Neural crest cell (in vitro differentiated cells): ENCODE measurements at places on chromosomes 11 and 22. TPM values are rescaled to one million over a fixed set of nuclear protein-coding genes. Genes with fewer than 3 reads are reported as not detected.

RASGRP2 gene
- 0.93 and 1.5 TPM in 2 replicates for total RNA-seq

OR4D9 gene
- not detected in 2 replicates for total RNA-seq

DNA sequence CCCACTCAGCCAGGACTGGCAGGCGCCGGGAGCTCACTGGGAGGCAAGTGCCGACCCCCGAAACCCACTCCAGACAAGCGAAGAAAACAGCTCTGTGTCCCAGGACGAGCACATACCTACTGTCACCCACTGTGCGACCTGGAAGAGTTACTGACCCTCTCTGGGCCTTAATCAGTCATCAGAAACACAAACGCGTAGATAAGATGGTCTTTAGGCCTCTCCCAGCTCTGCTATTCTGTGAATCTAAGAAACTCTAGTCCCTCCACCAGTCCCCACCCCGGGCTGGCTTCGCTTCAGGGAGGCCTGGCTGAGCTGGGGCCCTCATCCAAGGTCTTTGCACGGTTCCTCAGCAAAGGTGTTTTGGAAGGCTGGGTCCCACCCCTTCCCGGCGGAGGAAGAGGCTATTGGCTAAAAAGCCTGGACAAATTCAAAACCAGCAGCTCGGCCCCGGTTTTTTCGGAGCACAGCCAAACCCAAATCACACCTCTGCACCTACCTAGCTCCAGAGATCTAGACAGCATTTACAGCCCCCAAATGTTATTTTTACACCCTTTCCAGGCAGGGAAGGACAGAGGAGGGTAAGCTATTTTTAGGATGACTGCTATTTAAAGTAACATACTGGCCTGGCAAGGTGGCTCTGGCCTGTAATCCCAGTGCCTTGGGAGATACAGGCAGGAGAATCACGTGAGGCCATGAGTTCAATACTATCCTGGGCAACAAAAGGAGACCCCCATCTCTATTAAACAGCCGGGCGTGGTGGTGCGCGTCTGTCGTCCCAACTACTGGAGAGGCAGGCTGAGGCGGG, 13.2 kb upstream of the HDHD5 start:
- peak overlapping the region; percentile 94 for H3K27ac ChIP-seq
- DNase-seq, result no peak
- peak overlapping the region; percentile 81 for H3K4me3 ChIP-seq
- H3K27me3 ChIP-seq, result no peaks in the 10 kb centered on the region

- H3K4me1 ChIP-seq, result peaks cover 9% of the 10 kb centered on the region
- H3K27me3 ChIP-seq, result peaks cover 12% of the 10 kb centered on the region
- H3K27ac ChIP-seq, result no peak overlapping the region
- H3K36me3 ChIP-seq, result no peaks in the 10 kb centered on the region
- no peak overlapping the region for H3K4me3 ChIP-seq
Measured at GRCh38 chr11:1667121-1667850, 29.7 kb upstream of the KRTAP5-6 start.

SLN gene
- total RNA-seq, result not detected in 2 replicates

SLC6A5 gene
- 0.05 TPM in 1 of 2 replicates, not detected in the other for total RNA-seq

- no peak overlapping the region for H3K4me3 ChIP-seq
- no peak overlapping the region for H3K27ac ChIP-seq
- H3K4me1 ChIP-seq, result peaks cover 15% of the 10 kb centered on the region
- no peaks in the 10 kb centered on the region for H3K36me3 ChIP-seq
- no peaks in the 10 kb centered on the region for H3K27me3 ChIP-seq
- DNase-seq, result no peak
Measured at GRCh38 chr11:69512790-69513189, 31.3 kb downstream of the LINC01488 start.

DNA sequence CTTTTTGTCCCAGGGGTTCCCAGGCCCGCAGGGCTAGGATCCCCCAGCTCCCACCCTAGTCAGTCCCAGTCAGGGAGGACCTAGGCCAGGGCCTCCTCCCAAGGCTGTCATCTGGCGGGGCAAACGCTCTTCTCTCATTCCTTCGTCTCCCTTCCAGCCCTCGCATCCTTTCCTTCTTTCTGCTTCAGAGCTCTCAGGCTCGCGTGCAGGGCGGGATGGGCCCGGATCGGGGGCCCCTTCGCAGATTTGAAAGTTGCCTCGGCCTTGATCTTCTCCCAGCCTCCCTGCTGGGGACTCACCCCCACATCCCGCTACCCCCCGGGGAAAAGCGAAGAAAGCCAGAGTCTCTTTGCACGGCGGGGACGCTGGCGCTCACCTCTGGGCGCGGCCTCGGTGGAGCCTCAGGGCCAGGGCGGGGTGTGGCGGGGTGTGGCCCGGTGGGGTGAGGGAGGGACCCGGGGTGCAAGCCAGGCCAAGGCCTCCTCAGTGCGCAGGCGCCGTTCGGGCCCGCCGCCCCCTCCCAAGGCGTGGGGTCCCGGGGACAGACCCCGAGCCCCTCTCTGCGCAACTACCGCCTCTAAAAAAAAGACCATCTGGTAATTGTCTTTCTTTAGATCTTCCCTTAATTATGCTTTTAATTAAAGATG, 14.8 kb upstream of the PAX6 start:
- H3K4me3 ChIP-seq, result peak overlapping the region; percentile 48
- H3K36me3 ChIP-seq, result no peaks in the 10 kb centered on the region
- no peak for DNase-seq
- H3K4me1 ChIP-seq, result peaks cover 18% of the 10 kb centered on the region
- H3K27me3 ChIP-seq, result peaks cover 97% of the 10 kb centered on the region

NCAPH2 gene
- total RNA-seq, result 114 and 116 TPM in 2 replicates

PRG3 gene
- total RNA-seq, result not detected in 2 replicates
